Type B pancreatic cell (in vitro differentiated cells): ENCODE measurements at places on chromosomes 2 and 18. TPM values are rescaled to one million over a fixed set of nuclear protein-coding genes. Genes with fewer than 3 reads are reported as not detected.

- no peaks in the 10 kb centered on the region for H3K27me3 ChIP-seq
- no peak for DNase-seq
- no peaks in the 10 kb centered on the region for H3K36me3 ChIP-seq
- H3K4me1 ChIP-seq: peaks cover 23% of the 10 kb centered on the region
- no peak overlapping the region for H3K27ac ChIP-seq
Measured at GRCh38 chr18:28147674-28148171, 29.2 kb downstream of the CDH2 start.

- H3K27me3 ChIP-seq: peaks cover 3% of the 10 kb centered on the region
- peaks cover 50% of the 10 kb centered on the region for H3K36me3 ChIP-seq
- no peak overlapping the region for H3K4me3 ChIP-seq
- DNase-seq: no peak
- peak overlapping the region; percentile 43 for H3K27ac ChIP-seq
Measured at GRCh38 chr2:236579048-236579745, 9.6 kb downstream of the ACKR3 start.

ARHGEF4 gene
- total RNA-seq: 15.7 and 31.4 TPM in 2 replicates

DNA sequence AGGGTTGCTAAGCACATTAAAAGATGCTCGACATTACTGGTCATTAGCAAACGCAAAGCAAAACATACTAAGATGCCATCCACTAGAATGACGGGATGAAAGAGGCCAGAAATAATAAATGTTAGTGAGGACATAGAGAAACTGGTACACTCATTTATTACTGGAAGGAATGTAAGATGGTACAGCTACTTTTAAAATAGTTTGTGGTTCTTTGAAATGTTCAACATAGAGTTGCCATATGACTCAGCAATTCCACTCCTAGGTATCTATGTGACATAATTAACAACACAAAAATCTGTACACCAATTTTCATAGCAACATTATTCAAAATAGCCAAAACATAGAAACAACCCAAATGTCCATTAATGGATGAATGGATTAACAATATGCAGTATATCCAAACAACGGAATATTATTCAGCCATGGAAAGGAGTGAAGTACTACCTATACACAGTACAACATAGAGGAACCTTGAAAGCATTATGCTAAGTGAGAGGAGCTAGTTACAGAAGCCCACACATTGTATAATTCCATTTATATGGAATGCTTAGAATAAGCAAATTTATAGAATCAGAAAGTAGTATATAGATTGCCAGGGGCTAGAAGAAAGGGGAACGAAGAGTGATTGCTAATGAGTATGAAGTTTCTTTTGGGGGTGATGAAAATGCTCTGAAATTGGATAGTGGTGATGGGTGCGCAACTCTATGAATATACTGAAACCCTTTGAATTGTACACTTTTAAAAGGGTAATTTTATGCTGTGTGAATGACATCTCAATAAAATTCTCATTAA is 61.9 kb upstream of the IL1R1 start:
- no peak overlapping the region for H3K4me3 ChIP-seq
- H3K4me1 ChIP-seq: peaks cover 17% of the 10 kb centered on the region
- DNase-seq: no peak
- no peak overlapping the region for H3K27ac ChIP-seq
- H3K36me3 ChIP-seq: no peaks in the 10 kb centered on the region
- H3K27me3 ChIP-seq: no peaks in the 10 kb centered on the region

GRCh38 chr2:108923019-108923700 is 65.9 kb downstream of the EDAR start:
- no peak overlapping the region for H3K27ac ChIP-seq
- no peak overlapping the region for H3K4me3 ChIP-seq
- no peaks in the 10 kb centered on the region for H3K27me3 ChIP-seq

DNA sequence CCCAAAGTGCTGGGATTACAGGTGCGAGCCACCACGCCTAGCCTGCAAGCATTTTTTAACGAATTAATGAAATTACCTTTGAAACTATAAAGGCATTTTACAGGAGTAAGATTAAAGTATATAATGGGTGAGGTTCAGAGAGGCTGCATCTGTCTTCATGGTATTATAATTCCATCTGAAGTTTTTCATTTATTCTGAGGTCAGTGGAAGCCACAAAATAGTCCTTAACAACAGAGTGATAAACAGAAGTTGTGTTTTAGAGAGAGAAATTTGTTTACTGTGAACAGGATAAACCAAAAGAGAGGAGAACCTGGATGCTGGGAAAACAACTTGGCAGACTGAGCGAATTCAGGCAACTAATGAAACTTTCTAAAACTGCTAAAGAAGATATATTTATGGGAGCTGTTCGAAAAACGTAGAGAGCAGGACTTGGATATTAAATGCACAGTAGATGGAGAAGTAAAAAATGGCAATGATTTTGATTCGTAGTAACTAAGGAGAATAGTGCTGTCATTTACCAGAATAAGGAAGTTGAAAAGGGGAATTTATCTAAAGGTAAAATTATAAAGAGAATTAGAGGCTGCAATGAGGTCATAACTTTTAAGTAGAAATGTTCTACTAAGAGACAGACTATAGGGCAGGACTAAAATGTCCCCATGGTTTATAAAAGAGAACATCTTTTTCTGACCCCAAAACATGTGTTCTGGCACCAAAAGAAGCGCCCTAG is 37.9 kb upstream of the ITGA4 start:
- no peak for DNase-seq
- H3K27me3 ChIP-seq: no peaks in the 10 kb centered on the region
- no peak overlapping the region for H3K4me3 ChIP-seq
- H3K27ac ChIP-seq: no peak overlapping the region

DNA sequence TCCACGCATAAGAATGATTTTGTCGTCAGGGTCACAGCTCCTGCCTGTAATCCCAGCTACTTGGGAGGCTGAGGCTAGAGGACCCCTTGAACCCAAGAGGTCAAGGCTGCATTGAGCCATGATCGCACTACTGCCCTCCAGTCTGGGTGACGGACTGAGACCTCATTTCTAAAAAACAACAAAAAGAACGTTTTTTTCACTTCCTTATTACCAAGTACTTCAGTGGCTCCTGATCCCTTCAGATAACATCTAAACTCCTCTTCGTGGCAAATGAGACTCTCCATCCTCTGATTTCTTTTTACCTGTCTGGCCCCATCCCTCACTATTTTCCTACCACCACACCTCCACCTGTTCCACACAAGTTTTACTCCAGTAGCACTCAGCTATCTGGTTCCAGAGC is 105.4 kb upstream of the TLK1 start:
- H3K27ac ChIP-seq: no peak overlapping the region
- DNase-seq: no peak
- no peaks in the 10 kb centered on the region for H3K27me3 ChIP-seq
- no peaks in the 10 kb centered on the region for H3K4me1 ChIP-seq
- H3K4me3 ChIP-seq: no peak overlapping the region
